ENCODE measurements at places on chromosomes 7 and 10. TPM values are rescaled to one million over a fixed set of nuclear protein-coding genes. Genes with fewer than 3 reads are reported as not detected.

DNA sequence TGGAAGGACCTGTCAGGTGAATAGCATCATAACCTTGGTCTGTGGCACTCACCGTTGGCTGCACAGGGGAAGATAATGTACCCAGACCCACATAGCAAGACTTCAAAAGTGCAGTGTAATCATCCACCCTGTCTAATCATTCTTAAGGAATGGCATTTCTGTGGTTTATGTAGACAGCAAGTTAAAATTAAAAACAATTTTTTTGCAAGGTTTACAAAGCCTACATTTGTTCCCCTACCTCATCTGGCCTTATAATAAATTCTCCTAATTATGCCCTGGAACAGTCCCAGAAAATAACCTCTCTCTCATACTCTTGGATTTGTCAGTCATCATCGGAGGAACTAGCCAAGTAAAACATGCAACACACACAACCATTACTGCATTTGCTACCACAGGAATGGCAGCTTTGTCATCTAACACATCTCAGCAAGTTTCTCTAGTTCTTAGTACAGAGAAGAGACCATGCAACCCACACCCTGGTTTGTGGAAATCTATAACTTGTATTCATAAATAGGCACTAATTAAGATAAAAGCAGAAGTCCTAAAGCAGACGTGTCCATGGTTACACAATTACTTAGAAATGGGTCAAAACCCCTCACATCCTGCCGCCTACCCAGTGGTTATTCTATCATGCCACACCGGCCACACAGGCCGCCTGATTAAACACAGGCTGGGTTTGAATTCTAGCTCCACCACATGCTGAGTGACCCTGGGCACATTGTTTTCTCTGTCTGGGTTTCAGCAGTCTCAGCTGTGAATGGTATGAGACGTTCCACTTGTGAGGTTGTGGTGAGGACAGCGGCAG, 19.1 kb downstream of the ABLIM1 start:
- peaks cover 19% of the 10 kb centered on the region for H3K4me1 ChIP-seq
- H3K36me3 ChIP-seq, result no peaks in the 10 kb centered on the region
- no peak for DNase-seq
- no peak overlapping the region for H3K4me3 ChIP-seq

DNA sequence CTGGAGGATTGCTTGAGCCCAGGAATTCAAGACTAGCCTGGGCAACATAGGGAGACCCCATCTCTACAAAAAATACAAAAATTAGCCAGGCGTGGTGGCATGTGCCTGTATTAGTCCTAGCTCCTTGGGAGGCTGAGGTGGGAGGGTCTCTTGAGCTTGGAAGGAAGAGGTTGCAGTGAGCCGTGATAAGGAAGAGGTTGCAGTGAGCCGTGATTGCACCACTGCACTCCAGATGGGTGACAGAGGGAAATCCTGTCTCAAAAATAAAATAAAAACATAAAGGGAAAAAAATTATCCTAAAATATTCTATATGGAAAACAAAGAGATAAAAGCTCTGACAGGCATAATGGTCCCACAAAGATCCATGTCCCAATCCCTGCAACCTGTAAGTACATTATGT, 87.9 kb upstream of the KAT6B start:
- H3K4me3 ChIP-seq, result no peak overlapping the region
- H3K4me1 ChIP-seq, result no peaks in the 10 kb centered on the region
- no peak overlapping the region for H3K27ac ChIP-seq

ADAP1 gene
- 2.2 TPM for total RNA-seq

MPP7 gene
- 11.2 TPM for total RNA-seq

FAM25G gene
- not detected for total RNA-seq
